ENCODE measurements at places on chromosomes 3 and 15.

GRCh38 chr3:135018149-135018923 is 223.3 kb downstream of the EPHB1 start:
- no peak for DNase-seq

DNA sequence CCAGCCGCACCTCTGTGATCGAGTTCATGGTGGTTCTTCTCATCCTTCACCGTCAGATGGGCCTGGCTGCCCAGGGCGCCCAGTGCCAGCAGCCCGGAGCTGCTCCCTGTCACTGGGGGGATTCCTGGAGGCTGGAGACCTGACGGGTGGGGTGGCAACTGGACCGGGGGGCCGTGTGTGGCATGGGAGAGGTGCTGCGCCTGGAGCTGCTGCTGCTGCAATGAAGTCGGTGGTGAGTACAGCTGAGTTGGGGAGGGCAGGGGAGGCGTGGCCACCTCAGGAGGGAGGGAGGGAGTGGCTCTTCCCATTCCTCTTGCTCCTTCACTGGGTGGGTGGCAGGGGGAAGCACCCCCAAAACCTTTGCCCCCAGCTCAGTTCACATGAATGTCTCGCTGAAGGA is 31.7 kb downstream of the TLE3 start:
- DNase-seq: no peak

DNA sequence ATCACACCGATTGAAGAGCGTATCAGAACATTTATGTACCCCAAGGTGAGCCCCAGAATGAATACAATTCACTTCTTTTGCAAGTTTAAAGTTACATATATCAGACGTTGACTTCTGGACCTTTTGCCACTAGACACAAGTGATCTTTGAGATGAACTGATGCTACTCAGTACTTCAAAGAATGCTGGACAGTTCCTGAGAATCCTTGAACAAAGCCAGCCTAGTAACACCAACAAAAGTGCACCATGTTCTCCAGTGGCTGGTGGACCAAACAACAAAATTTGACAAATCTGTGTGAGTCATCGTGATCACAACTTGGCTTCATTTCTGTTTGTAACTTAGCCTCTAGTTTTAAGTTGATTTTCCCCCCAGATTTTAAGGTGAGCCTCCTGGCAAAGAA is 355.7 kb downstream of the SOX2 start:
- DNase-seq: no peak

DNA sequence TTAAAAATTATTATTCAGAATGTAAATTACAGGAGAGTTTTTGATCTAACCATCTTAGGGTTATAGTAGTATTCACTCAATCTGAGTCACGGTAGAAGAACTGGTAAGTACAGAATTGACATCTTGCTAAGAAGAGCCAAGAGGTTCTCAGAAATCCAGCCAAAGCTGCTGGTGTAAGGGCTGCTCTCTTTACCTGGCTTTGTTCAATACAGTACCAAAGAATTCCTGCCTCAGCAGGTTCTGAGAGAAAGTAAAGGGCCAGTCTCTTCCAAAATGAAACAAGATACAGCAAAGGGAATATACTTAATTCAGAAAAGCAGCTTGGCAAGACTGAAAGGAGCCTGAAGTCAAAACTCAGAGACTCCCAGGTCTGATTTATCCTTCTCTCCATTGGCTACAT is 193.1 kb downstream of the TNIK start:
- no peak for DNase-seq

DNA sequence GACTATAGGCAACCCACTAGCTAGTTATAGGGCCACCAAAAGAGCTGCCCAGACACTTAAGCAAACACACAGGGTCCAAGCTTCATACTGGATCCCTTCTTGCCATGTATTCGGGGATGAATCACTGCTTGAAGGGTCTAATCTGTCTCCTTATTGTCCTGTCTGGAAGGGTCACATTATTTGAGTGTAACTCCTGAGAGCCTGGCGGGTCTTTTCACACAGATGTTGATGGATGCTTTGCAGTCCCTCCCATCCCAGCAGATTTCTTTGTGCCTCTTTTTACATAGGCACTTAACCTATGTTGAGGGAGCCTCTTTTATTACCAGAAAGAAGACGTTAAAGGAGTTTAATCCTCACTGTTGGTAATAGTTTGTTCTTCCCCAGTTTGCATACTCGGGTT is 56.6 kb downstream of the BBX start:
- no peak for DNase-seq

DNA sequence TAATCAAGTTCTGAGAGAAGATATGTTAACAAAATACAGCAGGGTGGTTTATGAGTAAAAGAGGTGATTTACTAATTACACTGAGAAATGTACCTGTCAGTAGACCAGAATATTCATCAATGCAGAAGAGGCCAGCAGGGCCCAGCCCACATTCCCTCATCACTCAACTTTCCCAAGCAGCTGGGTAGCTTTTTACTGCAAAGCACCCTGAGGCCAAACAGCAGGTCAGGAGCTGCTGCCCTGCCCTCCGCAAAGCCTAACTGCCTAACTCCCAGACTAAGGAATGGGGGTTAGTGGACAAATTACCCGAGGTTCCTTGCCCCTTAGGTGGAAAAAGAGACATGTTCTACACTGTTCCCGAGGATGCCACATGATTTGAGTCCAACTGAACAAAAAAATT is 108.2 kb downstream of the TBL1XR1 start:
- DNase-seq: no peak

GRCh38 chr15:88243895-88244787 is 12.4 kb downstream of the NTRK3 start:
- DNase-seq: no peak

DNA sequence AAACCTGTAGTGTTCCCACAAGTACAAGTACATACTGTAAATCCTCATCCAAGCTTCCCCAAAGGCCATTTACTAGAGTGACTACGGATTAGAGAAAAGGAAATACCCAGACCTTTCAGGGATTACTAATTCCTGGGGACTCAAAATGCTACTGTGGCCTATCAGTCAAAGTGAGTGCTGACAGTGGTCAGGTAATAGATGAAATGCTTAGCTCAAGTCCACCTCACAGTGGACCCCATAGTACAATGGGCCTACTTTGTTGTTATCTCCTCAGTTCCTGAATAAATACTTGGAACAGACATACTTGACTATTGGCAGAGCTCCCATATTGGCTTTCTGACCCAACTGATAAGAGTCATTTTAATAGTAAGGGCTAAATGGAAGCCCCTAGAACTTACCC is 61.6 kb downstream of the MAP4 start:
- DNase-seq: no peak

- DNase-seq: no peak
Measured at GRCh38 chr3:49173116-49173791, 1.9 kb downstream of the KLHDC8B start.

- no peak for DNase-seq
Measured at GRCh38 chr3:190848870-190849269, 13.6 kb downstream of the GMNC start.

- no peak for DNase-seq
Measured at GRCh38 chr3:171401432-171401831, 58.8 kb downstream of the TNIK start.

GRCh38 chr3:50296721-50297383 is 2.4 kb downstream of the HYAL3 start:
- DNase-seq: no peak

GRCh38 chr15:36599620-36600433 is 20.4 kb downstream of the CDIN1 start:
- no peak for DNase-seq

DNA sequence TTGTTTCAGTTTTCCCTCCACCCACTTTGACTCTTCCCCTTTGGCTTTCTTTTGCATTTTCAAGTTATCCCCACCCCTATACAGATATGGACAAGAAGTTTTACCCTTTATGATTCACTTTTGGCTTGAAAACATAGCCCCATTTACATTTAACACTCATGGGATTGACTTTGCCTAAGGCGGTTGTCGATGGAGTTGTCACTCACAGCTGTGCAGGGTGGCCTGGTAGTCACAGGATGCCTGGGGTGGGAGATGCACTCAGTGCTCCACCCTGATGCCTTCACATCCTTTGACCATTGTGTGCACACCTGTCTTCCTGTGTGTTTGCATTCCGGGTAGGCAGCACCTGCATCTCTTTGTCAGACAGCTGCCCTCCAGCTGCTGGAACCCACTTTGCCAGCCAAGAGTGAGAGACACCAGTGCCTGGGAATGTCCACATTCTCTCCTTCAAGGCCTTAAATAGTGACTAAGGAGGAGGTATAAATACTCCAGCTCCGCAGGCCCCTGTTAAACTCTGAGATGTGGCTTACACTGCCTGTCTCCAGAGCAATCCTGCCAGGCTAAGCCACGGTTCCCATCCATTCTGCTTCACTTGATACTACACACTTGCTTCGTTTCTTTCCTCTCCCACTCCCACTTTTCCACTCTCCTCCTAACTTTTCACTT is 191.5 kb upstream of the SLC24A5 start:
- no peak for DNase-seq

- DNase-seq: no peak
Measured at GRCh38 chr3:64956711-64957325, 269.0 kb upstream of the ADAMTS9 start.

GRCh38 chr3:173395073-173395411 is 2.5 kb upstream of the NLGN1 start:
- DNase-seq: no peak

DNA sequence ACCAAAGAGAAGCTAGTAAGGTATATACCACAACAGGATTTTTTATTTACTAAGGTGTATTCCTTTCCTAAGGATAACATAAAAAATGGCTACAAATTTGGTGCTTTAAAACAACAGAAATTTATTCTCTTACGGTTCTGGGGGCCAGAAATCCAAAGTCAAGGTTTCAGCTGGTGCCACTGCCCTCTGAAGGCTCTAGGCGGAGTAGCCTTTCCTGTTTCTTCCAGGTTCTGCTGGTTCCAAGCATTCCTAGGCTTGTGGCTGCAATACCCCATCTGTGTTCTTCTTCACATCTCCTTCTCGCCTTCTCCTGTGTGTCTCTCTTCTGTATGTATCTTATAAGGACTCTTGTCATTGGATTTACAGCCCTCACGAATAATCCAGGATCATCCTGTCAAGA is 549.9 kb downstream of the GRM7 start:
- DNase-seq: no peak

GRCh38 chr15:40278026-40278425 is 4.8 kb downstream of the ANKRD63 start:
- DNase-seq: no peak

DNA sequence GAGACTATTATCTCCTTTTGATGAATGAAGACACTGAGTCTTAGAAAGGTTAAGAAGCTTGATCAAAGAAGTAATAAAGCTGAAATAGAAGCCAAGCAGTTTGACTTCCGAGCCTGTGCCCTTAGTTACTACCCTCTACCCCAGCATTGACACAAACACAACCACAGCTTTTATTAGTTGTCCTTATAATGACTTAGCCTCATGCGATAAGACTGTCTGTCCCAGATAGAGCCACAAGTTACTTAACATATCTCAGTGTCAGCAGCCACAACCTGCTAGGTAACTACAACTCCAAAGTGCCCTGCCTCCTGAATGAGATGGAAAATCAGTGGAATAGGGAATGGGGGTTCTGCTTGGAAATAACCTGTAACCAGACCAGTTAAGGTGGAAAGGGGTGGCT is 781.6 kb upstream of the CFAP20DC start:
- no peak for DNase-seq

- no peak for DNase-seq
Measured at GRCh38 chr3:74055061-74055460, 430.3 kb upstream of the PDZRN3 start.

DNA sequence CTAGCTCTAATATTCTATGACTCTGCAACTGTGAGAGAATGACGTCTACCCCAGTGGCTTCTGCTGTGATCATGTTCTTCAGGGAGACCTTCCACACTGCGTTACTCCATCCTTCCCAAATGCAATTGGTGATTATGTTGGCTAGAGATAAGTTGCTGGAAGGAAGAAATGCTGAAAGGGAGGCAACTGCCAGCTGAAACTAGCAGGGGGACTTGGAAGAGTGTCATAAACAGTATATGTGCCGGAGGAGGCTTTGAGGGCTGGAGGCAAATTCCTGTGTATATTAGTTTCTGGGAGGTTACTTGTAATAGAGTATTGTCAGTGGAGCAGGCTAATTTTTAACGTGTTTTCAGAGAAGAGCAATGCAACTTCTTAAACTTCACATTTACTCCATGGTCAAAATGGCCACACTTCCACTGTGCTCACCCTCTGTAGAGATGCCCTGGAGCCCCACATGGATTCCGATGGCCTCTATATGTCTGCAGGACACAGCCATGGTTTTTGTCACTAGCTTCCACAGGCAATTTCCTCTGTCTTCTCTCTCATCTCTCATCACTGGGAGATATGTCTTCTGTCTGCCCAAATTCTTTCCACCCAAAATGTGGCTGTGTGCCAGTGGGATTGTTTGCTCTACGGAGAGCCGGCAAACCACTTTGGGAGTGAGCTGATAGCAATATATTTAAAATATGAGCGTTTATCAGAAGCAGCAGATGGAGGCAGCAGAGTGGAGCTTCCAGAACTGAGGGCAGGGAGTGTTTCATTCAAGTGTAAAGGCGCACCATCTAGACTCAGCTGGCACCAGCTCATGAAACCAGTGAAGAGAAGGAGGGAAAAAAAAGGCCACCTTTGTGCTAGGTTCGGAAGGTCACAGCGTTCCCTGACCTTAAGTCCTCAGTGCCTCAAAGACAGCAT is 13.3 kb upstream of the CD47 start:
- no peak for DNase-seq

GRCh38 chr3:156628836-156629618 is 45.4 kb upstream of the TIPARP start:
- DNase-seq: no peak

DNA sequence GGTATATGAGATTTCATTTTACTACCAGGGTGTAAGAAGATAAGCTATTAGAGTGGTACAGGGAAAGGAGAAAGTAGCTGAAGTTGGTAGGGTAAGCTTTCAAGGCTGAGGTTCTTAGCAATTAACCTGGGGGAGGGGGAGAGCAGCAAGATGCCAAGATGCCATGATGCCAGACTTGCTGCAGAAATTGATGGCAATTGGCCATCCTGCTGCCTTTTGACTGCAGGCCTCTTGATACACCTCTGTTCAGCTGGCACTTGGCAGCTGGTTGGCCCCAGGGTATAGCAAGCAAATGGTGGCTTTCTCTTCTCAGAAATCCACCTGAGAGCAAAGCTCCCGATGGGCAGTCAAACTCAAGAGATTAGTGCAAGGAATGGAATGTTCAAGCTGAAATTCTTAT is 21.4 kb upstream of the DPH6 start:
- no peak for DNase-seq

- no peak for DNase-seq
Measured at GRCh38 chr3:10554746-10555145, 49.4 kb upstream of the ATP2B2 start.

DNA sequence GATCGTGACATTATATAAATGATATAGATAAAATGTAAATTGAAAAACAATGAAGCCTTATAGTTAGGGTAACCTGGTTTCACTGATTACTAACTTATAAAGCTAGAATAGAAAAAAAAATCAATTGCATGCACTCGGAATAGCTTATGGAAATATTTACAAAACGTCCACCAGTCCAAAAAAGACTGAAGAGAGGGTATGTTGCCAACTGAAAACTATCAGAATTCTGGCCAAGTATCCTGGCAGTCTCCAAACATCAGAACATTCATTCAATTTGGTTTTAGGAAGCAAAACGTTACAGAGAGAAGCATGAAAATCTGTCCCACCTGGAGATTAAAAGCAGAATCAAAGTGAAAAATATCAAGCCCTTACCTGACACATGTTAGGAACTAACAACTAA is 892.4 kb downstream of the ROBO1 start:
- no peak for DNase-seq
